Kidney glomerular epithelial cell (primary cell): ENCODE measurements at places on chromosomes 1 and 21.

DNA sequence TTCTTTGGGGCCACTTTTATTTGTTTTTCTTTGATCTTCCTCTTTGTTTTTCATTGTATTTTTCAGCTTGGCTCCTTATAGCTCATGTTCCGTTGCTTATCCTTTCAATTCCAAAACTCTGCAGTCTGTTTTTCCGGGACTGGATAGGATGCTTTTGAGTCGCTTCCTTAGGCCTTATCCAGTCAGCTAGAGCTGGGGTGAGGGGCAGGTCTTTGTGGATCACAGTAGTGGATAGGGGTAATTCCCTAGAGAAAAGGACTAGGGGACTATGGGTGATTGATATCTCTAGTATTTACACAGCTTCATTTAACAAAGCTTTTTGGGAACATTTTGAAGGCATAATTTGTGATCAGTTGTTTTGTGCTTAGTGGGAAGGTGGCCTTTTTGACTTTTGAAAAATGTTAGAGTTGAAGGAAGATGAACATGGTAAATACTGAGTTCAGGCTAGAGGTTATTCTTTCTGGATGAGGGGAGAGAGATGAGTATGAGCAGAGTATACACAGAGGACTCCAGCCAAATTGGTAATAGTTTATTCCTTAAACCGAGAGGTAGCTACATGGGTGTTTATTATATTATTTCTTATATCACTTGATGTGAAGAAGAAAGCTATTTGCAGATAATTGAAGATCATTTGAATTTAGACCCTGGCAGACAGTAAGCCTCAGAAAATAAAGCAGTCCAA is 22.5 kb downstream of the CEP350 start:
- no peak for DNase-seq

GRCh38 chr1:156025876-156026275 is 5.1 kb upstream of the SSR2 start:
- no peak for DNase-seq

DNA sequence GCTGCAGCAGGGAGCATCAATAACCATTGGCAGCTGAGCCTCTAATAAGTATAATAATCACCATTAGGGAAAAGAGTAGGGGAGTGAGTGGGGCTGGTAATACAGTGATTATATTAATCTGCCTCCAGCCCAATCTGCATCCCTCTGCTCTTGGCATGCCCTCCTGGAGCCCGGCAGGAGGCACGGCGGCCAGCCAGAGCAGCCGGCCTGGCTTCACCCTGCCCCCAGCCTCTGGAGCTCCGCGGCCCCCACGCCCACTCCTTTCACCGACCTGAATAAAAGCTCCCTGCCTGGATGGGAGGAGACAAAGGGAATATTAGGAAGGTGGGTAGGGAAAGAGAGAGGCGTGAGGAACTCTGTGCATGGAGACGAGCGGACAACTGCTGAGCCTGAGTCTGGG is 28.3 kb downstream of the OPTC start:
- no peak for DNase-seq

DNA sequence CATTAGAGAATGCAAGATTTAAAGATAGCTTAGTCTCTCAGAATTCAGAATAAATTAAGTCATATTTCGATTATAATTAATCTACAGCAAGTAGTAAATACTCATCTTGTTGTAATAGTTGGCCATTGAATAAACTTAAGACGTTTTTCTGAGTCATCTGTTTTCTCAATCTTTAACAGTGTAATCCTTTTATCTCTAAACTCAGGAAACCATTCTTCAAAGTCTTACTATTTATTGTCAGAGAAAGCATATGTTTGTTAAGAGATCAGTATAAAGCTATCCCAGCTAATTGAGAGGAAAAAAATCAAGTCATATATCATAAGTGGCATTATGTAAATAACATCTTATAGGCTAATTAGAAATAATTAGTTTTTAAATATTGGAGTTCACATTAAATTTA is 201.2 kb upstream of the ADAMTS5 start:
- no peak for DNase-seq

GRCh38 chr1:72280711-72281110 is 1.6 kb downstream of the NEGR1 start:
- no peak for DNase-seq

- DNase-seq, result no peak
Observed at GRCh38 chr1:109231066-109231465, 17.3 kb downstream of the SARS1 start.

DNA sequence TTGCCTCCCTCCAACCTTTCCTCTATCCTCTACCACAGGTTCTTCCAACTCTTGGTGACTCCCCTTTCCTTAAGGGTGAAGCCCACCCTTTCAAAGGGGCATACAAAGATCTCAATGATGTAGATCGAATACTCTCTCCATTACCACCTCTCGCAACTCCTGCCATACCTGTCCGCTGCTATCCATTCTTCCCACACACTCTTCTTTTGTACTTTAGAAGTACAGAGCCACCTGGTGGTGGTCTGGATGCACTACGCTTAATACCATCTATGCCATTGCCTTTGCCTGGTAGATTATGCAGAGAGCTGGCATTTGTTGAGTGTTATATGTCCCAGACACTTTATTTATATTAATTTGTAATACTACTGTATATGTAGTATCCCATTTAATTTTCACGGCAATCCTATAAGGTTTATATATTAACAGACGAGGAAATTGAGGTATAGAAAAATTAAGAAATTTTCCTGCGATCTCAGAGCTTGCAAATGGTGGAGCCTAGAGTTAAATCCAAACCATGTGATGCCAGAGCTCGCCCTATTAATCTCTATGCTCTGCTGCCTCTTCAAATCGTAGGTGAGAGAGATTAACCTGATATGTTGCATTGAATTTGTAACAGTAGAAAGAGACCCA is 22.9 kb downstream of the TSHB start:
- peak; percentile 60 for DNase-seq

DNA sequence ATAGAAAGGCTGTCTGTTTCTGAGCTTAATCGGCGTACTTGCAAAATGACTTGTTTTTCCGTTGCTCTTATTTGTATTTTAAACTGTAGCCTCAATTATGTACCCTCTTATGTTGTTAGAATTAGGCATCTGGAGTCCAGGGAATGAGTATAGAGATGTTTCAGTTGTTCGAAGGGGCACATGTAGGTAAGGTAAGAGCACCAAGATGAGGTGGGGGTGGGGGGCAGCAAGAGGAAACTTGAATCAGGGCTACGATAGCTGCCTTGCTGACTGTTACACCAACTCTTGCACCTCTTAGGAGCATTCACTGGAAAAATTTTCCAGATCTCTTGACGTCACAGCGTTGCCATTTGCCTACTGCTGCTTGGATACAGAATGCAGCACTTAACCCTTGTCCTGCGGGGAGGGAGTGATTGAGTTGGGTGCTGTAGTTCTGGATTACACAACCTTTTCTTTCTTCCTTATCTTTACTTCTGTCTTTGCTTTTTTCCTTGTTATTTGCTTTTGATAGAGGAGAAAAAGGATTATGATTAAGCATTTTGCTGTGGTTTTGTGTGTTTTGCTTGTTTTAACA is 3.2 kb downstream of the ATP1B1 start:
- peak; percentile 87 for DNase-seq

DNA sequence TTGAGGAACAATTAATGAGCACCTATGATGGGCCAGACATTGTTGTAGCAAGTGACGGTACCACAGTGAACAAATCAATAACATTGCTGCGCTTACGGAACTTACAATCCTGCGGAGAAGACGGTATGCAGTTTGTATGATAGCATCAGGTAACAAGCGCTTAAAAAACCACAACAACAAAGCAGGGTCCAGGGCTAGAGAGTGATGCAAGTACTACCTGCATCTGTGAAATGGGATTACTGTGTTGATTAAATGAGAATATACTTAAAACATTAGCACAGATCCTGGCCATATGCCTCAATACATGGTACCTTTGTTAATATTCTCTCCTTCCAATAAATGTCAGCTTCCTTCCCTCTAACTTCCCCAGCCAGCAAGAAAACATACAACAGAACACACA is 110.6 kb upstream of the ADAR start:
- no peak for DNase-seq
